ENCODE measurements at places on chromosomes 3 and 15.

GRCh38 chr3:185103359-185104127 lies 49.3 kb downstream of the C3orf70 start:
- DNase-seq, result no peak

GRCh38 chr3:72537448-72537847 lies 310.8 kb downstream of the SHQ1 start:
- no peak for DNase-seq

DNA sequence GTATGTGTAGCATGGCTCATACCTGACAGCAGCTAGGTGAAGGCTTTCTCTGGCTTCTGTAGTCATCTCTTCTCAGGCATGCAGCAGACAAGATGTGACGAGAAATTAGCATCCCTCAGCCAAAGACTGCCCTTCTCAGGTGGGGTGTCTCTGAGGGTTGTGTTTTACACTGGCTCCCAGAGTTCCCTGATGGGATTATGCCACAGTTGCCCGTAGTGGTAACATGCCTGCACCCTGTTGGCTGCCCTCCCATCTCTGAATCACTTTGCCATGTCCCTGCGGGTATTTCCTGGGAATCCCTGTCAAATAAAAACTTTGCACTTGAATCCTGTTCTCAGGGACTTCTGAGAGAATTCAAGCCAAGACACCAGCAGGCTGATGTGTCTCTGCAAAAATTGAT lies 70.5 kb downstream of the LRTM1 start:
- DNase-seq, result no peak

DNA sequence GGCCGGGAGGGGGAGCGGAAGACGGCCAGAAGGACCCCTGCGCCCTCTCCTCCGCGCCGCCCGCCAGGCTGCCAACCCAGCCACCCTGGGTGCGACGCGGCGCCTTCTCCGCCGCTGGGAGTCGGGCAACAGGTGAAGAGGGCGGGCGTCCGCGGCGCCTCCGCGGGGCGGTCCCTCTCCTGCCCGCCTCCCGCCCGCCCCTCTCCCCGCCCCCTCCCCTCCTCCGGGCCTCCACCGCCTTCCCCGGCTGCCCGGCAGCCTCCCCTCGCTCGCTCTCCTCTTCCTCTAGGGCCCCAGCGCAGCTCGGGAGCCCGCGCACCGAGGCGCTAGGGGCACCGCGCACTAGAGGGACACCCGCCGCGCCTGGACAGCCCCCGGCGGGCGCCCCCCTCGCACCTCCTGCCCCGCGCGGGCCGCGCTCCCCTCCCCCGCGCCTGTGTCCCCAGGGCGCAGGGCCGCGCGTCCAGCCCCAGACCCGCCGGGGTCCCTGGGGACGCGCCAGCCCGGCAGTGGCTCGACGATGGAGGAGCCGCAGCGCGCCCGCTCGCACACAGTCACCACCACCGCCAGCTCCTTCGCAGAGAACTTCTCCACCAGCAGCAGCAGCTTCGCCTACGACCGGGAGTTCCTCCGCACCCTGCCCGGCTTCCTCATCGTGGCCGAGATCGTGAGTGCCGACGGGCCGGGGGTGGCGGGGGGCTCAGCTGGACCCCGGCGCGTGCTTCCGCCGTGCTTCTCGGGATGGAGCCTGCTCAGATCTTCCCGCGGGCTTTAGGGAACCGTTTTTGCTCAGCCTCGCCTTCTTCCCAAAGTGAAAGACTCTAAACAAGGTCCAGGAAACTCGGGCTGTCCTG lies at the start of gene CMTM8:
TSS of gene CMTM8 (plus strand) at position 228 of the 854 bp plus-strand sequence. CDS start at position 521, 293 bp downstream.
- DNase-seq, result peak; percentile 76

GRCh38 chr3:194256040-194256945 lies 94.8 kb downstream of the CPN2 start:
- DNase-seq, result no peak

DNA sequence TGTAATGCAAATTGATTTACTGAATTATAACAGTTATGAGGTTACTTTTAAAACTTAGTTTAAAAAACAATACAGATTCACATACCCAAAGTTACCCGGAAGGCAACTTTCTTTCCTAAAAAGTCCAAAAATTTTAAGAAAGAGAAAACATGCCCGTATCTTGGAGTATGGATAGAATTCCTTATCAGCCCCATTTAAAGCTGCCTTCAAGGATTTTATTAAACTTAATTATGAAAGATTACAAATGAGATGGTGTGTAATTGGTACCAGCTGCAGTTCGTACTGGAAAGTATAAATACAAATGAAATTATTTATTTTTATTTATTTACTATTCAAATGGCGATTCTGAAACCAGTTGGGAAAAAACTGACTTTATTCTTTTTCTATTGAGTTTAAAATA lies 39.4 kb downstream of the SATB1 start:
- no peak for DNase-seq

GRCh38 chr3:133479895-133480669 lies 80.2 kb downstream of the BFSP2 start:
- DNase-seq, result no peak

- no peak for DNase-seq
Measured at GRCh38 chr3:119880966-119881365, 99.1 kb downstream of the NR1I2 start.

DNA sequence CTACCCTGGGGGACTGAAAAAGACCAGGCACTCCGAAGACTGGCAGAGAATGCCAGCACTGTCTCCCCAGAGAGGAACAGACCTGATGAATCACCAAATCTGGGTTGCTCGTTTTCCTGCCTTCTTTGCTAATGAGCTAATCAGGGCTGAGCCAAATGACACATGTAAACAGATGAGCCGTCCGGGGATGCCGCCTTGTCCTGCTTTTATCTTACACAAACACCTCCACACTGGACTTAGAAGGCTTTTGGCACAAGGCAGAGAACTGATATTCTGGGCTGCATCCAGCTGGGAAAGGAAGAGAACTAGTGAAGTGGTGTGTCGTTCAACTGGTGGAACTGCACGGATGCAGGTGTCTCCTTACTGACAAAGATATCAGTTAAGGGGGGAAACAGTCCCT lies 88.1 kb downstream of the MECOM start:
- DNase-seq, result no peak

- no peak for DNase-seq
Measured at GRCh38 chr3:152968388-152969024, 133.6 kb downstream of the P2RY1 start.

DNA sequence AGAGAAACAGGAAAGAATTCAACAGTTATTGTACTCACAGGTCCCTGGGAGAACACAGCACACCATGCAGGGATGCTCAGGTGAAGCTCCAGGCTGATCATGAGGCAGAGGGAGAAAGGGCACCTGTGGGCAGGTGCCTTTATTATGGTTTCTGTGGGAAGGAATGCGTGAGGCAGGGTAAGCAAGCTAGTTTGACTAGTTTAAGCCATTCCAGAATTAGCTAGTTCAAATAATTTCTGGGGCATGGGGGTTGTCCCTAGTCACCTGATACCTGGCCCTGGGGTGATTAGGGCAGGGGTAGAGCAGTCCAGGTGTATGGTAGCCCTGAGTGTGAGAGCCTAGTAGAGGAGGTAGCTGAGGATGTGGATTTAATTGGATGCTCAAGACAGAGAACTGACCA lies 47.9 kb upstream of the DCLK3 start:
- DNase-seq, result no peak
